Activated T-cell treated with anti-CD3 and anti-CD28 coated beads for 48 hours (primary cell): ENCODE measurements at places on chromosomes 1 and 21.

- DNase-seq = no peak
These were observed 165.5 kb downstream of the PLPPR4 start for GRCh38 chr1:99429754-99430153.

- DNase-seq = no peak
These were observed 16.6 kb downstream of the HIVEP3 start for GRCh38 chr1:41902159-41902577.

DNA sequence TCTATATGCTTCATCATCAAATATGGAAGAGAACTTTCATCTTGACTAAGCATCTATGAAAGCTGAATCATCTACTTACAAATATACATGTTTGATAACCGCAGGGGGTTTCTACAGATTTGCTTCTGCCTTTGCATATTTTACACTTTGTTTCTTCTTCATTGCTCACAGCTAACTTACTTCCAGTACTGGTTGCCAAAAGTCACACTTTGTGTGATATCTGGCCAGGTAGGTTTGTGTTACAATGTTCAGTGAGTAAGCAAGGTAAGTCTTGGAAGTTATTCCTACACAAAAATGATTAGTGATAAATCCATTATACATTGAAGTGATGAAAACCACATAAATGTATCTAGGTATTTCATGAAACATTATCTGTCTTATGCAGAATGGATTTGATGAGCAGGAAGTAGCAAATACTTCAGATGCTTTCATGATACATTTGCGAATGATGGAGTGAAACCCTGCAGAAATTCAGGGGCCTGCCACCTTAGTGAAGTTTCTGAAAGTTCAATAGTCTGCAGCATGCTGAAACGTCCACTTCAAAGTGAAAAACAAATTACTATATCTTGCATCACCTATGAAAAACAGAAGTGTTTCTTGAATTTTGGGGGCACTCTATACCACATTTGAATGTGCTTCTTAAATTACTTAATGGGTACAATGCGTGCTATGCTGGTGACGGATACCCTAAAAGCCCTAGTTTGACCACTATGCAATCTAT is 187.3 kb downstream of the ATP6V1G3 start:
- DNase-seq = no peak

DNA sequence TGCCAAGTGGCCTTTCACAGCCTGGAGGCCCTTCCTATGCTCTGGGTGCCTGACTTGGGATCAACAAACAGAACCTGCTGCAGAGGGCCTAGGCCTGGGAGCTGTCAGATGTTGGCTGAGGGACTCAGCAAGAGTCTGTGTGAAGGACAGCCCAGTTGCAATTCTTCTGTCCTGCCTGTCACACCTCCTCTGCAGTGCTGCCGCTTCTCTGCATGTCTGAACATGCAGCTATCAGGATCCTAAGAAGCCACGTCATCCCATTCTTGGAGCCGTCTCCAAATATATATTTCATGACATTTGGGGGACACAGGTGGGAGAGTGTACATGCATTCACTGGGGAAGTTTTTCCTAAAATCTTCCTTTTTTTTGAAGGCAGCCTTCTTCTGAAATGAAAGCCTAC is 8.6 kb downstream of the FCAMR start:
- no peak for DNase-seq

- DNase-seq = no peak
These were observed 142.3 kb upstream of the SAMSN1 start for GRCh38 chr21:14688412-14688811.

GRCh38 chr1:151858886-151859665 is 5.6 kb upstream of the THEM5 start:
- DNase-seq = no peak

- no peak for DNase-seq
These were observed 9.1 kb upstream of the CREG1 start for GRCh38 chr1:167562702-167563101.

DNA sequence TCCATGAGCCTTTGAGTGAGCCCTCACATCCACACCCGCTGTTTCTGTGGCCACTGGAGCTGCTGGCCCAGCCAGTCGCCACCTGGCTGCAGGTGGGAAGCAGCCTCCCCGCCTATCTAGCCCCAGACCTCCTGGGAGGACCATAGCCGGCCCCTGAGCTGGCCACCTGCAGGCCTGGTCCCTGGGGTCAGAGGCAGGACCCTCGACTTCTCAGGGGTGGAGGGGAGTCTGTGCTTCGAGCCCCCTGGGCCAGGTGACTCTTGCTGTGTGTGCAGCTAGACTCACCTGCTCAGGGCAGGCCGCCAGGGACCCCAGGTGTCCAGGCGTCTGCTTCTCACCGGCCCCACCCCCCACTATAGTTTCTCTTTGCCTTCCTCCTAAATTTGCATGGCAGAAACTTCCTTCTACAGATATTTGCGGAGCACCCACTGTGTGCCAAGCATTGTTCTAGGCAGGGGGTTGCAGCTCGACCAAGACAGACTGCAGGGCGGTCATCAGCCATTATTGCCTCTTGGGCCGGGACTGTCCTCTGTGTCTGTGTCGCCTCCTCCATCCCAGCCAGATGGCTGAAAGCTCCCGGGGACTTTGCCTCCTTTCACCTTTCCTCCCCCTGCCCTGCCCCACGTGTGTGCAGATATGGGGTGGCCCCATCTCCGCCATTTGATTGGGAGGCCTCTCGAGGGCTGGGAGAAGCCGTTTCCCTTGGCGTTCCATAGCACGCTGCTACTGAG is 27.3 kb downstream of the SPSB1 start:
- no peak for DNase-seq

- DNase-seq = no peak
These were observed 94.7 kb upstream of the GADD45A start for GRCh38 chr1:67590329-67590728.

- DNase-seq = no peak
These were observed 8.2 kb upstream of the ST6GALNAC3 start for GRCh38 chr1:76066394-76066793.

DNA sequence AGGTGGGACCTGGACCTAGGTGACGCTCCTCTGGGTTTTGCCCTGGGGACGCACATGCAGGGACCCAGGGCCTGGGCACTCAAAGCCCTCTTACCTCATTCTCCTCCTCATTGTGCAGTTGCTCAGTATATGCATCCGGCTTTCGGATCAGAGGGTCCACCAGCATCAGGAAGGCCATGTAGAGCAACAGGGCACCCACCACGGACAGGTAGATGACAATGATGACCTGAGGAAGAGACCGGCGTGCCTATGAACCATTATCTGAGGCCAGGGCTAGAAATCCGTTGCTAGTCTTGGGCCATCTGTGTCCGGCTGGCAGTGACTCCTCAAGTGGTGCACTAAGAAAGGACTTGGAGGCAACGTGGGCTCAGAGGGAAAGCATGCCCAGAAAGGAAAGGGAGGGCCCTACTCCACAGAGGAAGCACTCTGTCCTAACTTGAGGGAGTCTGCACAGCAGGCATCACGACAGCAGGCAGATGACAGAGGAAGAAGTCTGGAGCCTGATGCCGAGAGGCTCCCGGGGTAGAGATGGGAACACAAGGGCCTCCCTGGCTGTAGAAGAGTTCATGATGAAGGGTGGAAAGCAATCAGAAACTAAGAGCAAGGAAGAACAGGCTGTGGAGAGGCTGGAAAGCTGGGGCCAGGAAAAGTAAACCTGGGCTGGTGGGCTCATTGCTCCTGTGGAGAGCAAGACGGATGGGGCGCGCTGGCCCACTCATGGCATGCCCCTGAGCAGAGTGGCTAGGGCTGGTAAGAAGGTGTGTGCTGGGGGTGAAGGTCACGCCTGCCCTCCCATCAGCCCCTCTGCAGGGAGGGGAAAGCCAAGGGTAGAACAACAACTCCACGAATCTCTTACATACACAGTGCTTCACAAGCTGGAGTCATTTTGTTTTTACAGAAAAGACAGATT is 10.3 kb downstream of the TMEM9 start:
- DNase-seq = no peak

- no peak for DNase-seq
These were observed 17.5 kb downstream of the SMIM12 start for GRCh38 chr1:34842073-34842472.

DNA sequence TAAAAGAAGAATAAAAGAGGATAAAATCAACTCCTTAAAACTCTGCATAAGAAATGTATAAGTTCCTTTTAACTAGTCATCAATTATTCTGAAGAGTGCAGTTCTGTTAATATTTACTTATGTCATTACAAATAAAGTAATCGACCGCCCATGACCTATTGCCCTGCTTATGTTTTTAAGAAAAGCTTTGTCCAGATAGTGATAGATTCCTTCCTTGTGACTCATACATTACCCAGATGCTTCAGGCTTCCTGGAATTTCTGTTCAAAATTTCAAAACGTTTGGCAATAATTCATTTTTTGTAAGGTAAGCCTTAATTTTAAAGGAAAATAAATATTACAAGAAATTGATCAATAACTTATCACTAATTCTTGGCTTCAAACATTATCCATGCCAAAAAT is 918.2 kb upstream of the ADGRL2 start:
- DNase-seq = no peak

- DNase-seq = no peak
These were observed 72.7 kb downstream of the SYCP1 start for GRCh38 chr1:114927401-114927800.

DNA sequence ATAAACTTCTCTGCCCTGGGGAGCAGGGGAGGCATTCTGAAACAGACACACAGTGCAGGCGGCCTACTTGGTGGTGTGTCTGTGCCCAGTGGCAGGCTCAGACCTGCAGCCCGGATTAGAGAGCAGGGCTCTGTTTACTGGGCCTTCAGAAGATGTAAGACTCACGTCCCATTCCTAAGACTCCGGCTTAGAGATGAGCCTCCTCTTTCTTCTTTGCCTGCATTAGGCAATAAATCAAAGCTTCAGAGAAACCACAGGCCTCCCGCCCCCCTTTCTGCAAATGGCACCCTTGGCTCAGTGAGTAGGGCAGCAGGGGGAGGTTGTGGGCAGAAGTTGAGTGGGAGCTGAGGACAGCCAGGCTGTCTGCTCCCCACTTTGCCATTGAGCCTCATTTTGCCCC is 35.8 kb downstream of the LGR6 start:
- no peak for DNase-seq

GRCh38 chr1:174871886-174872285 is 127.9 kb upstream of the CACYBP start:
- DNase-seq = no peak

- no peak for DNase-seq
These were observed 33.1 kb upstream of the COG2 start for GRCh38 chr1:230609208-230609607.

GRCh38 chr1:47210666-47211065 is 20.8 kb upstream of the PDZK1IP1 start:
- no peak for DNase-seq

GRCh38 chr1:164743976-164744375 is 185.0 kb downstream of the PBX1 start:
- no peak for DNase-seq

- no peak for DNase-seq
These were observed 8.4 kb downstream of the PABPC4 start for GRCh38 chr1:39568208-39568607.

DNA sequence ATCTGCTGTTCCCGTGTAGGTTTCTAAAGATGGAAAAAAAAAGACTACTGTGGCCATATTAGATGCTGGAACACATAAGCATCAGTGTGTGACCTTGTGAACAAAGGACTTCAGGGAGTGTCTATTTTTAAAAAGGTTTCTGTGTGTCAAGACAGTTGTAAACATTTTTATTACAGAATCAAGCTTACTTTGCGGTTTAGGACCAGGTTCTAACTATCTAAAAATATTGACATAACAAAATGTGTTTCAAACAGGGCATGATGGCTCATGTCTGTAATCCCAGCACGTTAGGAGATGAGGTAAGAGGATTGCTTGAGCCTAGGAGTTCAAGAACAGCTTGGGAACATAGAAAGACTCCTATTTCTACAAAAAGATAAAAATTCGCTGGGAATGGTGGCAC is 7.1 kb upstream of the DDI2 start:
- DNase-seq = no peak

GRCh38 chr1:12244078-12244477 is 14.2 kb downstream of the VPS13D start:
- no peak for DNase-seq

- no peak for DNase-seq
These were observed 60.2 kb downstream of the DMRTB1 start for GRCh38 chr1:53519421-53519820.

DNA sequence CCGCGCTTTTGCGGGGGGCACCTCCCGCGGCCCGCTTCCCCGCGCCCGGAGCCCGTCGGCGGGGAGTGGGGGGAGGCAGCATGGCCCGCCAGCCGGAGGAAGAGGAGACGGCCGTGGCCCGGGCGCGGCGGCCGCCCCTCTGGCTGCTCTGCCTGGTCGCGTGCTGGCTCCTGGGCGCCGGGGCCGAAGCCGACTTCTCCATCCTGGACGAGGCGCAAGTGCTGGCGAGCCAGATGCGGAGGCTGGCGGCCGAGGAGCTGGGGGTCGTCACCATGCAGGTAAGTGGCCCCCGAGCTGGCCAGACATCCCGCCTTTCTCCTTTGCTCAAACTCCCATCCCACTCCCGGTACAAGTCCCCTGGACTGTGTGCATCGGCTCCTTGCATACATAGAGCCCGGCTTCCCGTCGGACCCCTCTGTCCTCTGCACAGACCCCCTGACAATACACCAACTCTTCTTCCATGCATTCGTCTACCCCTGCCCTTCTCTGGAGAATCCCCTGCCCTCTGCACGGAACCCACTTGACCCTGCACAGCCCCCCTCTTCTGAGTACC is 812 bp downstream of the CACHD1 start:
- no peak for DNase-seq

DNA sequence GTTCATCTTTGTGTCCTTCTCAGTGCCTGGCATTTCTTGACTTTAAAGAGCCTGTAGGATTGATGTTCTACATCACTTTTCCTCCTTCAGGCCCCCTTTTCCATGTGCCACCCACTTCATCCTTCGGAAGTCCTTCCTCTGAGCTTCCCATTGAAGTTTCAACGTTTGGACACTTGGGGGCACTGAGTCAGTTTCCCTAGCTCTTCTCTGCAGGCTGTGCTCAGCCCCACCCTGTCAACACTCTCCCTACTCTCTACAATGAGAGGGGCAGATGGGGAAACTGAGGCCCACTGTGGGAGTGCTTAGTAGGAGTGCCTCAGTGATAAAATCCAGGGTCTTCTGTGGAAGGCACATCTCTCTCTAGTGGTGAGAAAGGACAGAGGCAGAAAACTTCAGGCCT is 11.9 kb downstream of the KCNJ10 start:
- DNase-seq = no peak

DNA sequence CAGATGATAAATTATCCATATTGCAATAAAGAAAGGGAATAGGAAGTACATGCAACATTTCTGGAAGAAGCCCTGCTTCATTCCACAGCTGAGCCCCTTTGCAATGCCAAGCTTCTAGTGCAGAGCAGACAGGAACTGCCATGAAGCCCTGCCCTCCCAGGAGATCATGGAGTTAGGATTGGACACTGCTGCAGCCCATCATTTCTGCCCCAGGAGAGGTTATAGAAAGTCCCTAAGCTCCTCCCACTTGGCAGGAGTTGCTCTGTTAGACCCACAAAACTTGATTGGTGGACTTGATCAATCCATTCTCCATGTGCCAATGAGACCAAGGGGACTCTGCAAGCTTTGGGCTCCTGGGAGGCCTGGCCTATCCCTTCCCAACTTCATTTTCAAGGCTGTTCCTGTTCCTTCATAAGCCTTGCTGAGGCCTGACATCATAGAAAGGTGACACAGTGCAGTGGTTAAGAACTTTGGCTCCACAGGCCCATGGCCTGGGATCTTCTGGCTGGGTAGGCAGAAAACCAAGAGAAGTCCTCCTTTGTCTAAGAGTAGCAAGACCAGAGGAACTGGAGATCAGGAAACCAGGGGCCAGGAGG is 1.3 kb upstream of the LAPTM5 start:
- no peak for DNase-seq

GRCh38 chr1:156760092-156760795 is 7.1 kb upstream of the PRCC start:
- no peak for DNase-seq

- DNase-seq = no peak
These were observed 108.2 kb upstream of the TMPRSS2 start for GRCh38 chr21:41616031-41616591.

GRCh38 chr1:78755986-78756385 is 106.4 kb downstream of the IFI44 start:
- no peak for DNase-seq
